ENCODE measurements at places on chromosomes 12 and 14.

GRCh38 chr12:64124511-64125197 is 97.4 kb downstream of the KICS2 start:
- no peak for DNase-seq

DNA sequence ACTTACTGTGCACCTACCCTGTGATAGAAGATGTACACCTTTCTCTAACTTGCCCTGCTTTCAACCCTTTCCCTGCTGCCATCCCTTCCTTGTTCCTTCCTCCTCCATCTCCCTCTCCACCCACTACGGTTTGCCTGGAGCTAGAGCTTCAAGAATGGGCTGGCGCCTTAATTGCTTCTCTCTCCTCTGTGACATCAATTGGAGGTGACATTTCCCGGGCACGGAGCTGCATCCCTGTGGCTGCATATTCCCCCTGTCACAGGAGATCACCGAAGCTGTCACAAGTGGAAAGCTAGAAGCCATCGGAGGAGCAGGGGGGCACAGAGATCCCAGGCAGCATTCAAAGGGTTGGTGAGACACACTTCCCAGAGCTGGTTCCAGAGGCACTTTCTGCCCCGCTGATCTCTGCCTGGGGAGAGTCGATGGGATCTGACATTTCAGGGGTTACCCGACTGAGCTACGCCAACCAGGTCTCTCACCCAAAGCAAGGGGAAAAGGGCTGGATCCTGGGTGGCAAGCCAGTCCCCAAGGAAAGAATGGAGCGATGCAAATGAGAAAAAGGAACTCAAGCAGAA is 604.9 kb downstream of the MED13L start:
- DNase-seq: no peak

DNA sequence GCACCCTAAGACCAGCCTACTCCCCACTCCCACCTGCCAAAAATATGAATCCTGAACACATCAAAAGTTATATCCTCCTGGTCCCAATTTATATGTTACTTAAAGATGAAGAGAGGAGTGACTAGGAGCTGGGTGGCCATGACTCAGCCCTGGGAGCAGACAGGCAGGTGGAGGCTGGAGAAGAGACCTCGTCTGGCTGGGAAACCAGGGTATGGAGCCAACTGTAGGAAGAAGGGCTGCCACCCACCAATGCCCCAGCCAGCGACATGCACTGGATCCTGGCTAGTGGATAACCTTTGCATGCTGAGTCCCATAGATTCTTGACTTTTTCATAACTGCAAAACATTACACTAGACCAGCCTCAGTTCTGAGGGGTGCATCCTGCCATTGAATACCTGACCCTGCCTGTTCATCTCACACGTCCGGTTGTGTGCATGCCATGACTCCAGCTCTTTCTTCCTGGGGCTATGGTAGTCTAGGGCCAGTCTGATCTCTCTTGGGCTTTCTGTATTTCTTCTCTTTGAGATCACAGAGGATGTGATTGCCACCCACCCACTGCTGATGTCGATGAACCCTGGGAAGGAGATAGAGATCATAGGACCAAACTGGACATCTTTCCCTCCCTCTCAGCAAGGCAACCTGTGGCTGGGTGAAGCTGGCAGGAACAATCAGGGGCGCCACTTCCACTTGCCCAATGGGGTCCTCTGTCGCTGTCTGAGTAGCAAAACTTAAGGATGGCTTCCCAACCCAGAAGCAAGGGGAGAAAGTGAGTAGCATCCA is 69.6 kb upstream of the DDX11 start:
- DNase-seq: peak; percentile 39

GRCh38 chr12:132185705-132186104 is 41.4 kb downstream of the NOC4L start:
- DNase-seq: no peak

DNA sequence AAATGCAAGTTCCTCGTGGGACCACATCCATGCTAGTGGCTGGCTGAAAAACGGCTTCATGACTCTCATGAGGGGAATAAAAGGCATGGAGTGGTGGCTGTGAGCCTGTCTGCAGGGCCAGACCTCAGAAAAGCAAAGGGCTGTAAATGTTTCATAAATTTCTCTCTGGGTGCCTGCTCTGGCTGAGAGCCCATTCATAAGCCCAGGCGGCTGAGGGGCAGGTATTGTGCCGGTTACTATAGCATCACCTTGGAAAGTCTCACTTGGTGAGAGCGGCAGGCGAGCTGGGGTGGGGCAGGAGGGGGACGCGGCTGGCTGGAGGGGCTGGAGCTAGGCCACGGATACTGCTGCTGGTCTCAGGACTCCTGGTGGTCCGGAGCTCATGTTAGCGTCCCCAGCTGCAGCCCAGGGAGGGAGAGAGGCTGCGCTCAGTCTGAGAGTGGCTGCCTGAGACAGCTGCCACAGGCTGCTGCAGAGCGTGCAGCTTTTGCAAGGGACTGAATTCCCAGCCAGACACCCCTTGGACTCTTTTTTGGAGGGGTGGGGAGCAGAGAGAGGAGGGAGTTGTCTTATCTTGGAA is at the start of gene SLC17A8:
TSS of gene SLC17A8 (plus strand) at position 431 of the 580 bp plus-strand sequence. CDS start 318 bp downstream, outside the sequence.
- DNase-seq: peak; percentile 48

GRCh38 chr14:59507752-59508103 is 23.4 kb downstream of the JKAMP start:
- no peak for DNase-seq

Measured in right forelimb (tissue), 1 donor.